PC-9 (cell line): ENCODE measurements at places on chromosomes 11 and 22. TPM values are rescaled to one million over a fixed set of nuclear protein-coding genes. Genes with fewer than 3 reads are reported as not detected.

Gene IL18
- 42.8 and 59.1 TPM in 2 replicates for total RNA-seq

Gene RFPL3
- not detected in 2 replicates for total RNA-seq

Gene IGLL1
- not detected in 2 replicates for total RNA-seq

Gene THOC5
- total RNA-seq = 42.3 and 50.2 TPM in 2 replicates

Gene TSKU
- 89.3 and 99.4 TPM in 2 replicates for total RNA-seq

Gene RCOR2
- total RNA-seq = 3.4 and 5.2 TPM in 2 replicates

Gene RAB3IL1
- total RNA-seq = 4.4 and 10.4 TPM in 2 replicates

Gene SLCO2B1
- total RNA-seq = 1.3 TPM in 1 of 2 replicates, not detected in the other

Gene CASP5
- not detected in 2 replicates for total RNA-seq

Gene GPHA2
- total RNA-seq = 1.0 and 2.1 TPM in 2 replicates

Gene FGF3
- total RNA-seq = not detected in 2 replicates

Gene CNGA4
- total RNA-seq = 0.20 TPM in 1 of 2 replicates, not detected in the other

Gene SLC7A4
- not detected in 2 replicates for total RNA-seq

Gene IRAG1
- 0.65 and 1.3 TPM in 2 replicates for total RNA-seq

Gene HTR3A
- not detected in 2 replicates for total RNA-seq

Gene HBB
- total RNA-seq = not detected in 2 replicates

Gene MCM5
- 71.7 and 115 TPM in 2 replicates for total RNA-seq

Gene MYBPC3
- total RNA-seq = not detected in 2 replicates

Gene RTN4RL2
- total RNA-seq = 3.4 and 4.6 TPM in 2 replicates

Gene CALCB
- total RNA-seq = not detected in 2 replicates

Gene SCT
- not detected in 2 replicates for total RNA-seq

Gene IFITM2
- total RNA-seq = 4.2 and 4.3 TPM in 2 replicates

Gene ENTHD1
- total RNA-seq = not detected in 2 replicates
